ENCODE measurements at places on chromosomes 7 and 10. TPM values are rescaled to one million over a fixed set of nuclear protein-coding genes. Genes with fewer than 3 reads are reported as not detected.

The GALNT17 gene
- polyA plus RNA-seq, result not detected

The FAM185A gene
- polyA plus RNA-seq, result 11.2 TPM

The IFIT2 gene
- polyA plus RNA-seq, result 9.4 TPM

The PDE6C gene
- not detected for polyA plus RNA-seq

The NPTX2 gene
- not detected for polyA plus RNA-seq

DNA sequence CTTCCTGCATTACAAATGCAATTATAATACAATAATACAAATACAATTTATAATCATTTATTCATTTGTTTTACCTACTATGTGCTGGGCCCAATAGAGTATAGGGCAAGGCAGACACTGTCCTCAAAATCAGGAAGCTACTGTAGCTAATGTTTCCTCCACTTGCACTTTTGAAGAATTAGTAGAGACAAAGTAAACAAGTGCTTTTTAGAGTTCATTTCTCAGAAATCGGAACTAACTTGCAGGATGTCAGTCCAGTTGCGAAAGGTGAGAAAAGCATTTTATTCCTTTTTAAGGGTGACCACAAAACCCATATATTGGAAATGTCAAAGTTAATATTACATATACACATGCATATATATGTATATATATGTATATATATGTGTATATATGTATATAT lies 14.2 kb downstream of the ADRB1 start:
- DNase-seq, result no peak
- H3K27me3 ChIP-seq, result peaks cover 10% of the 10 kb centered on the region
- H3K4me1 ChIP-seq, result no peaks in the 10 kb centered on the region
- H3K36me3 ChIP-seq, result no peaks in the 10 kb centered on the region

DNA sequence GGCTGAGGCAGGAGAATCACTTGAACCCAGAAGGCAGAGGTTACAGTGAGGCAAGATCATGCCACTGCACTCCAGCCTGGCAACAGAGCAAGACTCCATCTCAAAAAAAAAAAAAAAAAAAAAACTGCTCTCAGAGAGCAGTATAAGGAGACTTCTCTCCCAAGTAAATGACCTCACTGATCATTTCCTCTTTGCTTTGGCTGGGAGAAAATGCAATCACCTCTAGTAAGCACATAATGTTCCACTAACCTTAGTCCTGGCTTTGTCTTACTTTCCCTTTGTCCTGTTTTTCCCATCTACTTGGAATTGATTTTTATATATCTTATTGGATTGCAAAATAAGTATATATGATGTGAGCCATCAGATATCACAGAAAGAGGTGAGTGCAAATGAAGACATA lies 2.5 kb downstream of the SLC25A13 start:
- no peak overlapping the region for H3K27ac ChIP-seq
- DNase-seq, result no peak
- no peaks in the 10 kb centered on the region for H3K27me3 ChIP-seq
- H3K4me1 ChIP-seq, result peaks cover 26% of the 10 kb centered on the region
- H3K4me3 ChIP-seq, result no peak overlapping the region

DNA sequence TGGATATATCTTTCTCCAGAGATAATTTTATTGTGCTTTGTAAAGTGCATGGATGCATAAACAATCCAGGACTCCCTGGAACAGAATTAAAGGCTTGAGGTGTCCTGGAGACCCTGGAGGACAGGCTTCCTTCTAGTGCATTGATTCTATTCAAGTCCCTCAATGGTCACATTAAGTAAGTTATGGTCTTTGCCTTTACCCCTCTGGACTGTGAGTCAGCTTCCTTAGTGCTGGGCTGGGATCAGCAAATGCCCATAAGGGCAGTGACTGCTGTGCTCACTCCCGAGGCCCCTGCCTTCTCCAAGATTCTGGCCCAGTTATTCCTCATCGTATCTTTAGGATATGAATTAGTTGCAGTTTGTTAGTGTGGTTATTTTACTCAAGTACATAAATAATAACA lies 178.7 kb upstream of the PRSS58 start:
- no peak overlapping the region for H3K27ac ChIP-seq
- no peaks in the 10 kb centered on the region for H3K36me3 ChIP-seq
- no peaks in the 10 kb centered on the region for H3K27me3 ChIP-seq
- H3K4me3 ChIP-seq, result no peak overlapping the region
- DNase-seq, result no peak
- peaks cover 25% of the 10 kb centered on the region for H3K4me1 ChIP-seq

DNA sequence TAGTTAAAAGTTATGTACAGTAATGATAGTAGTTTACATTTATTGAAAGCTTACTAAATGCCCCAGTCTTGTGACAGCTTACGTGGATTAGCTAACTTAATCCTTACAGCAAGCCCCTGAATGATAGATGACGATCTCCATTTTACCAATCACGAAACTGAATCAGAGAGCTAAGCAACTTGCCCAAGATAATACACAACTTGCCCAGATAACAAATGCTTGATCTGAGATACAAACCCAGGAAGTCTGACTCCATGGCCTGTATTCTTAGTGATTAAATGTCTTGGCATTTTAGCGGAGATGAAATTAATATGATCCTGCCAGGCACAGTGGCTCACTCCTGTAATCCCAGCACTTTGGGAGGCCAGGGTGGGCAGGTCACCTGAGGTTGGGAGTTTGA lies 46.9 kb upstream of the FMC1 start:
- H3K36me3 ChIP-seq, result peaks cover 21% of the 10 kb centered on the region
- DNase-seq, result no peak
- H3K27me3 ChIP-seq, result no peaks in the 10 kb centered on the region
- no peak overlapping the region for H3K4me3 ChIP-seq

DNA sequence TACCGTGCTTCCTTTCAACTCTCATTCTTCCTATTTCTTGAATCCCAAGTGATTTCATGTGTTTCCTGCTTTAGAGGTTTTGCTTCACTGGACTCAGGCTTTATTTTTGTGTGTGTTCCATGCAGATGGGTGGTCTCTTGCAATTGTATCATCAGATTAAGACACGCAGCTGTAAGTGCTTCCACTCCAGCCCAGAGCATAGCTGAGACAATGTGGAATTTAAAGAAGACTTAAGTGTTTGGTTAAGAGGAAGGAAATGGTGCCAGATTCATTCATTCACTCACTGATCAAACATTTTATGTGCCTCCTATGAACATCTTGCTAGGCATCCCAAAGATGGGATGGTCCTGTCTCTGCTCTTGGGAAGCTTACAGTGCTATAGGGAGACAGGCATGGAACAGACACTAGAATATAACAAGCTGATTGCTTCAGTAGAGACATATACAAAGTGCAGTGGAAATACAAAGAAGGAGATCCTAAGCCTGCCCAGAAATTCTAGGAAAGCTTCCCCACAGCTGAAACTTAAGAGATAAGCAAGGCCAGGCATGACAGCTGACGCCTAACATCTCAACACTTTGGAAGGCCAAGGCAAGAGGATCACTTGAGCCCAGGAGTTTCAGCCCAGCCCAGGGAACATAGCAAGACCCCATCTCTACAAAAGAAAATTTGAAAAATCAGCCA lies 46.1 kb upstream of the LRRC17 start:
- H3K27me3 ChIP-seq, result no peaks in the 10 kb centered on the region
- no peaks in the 10 kb centered on the region for H3K36me3 ChIP-seq
- peaks cover 4% of the 10 kb centered on the region for H3K4me1 ChIP-seq
- no peak overlapping the region for H3K27ac ChIP-seq
- DNase-seq, result no peak
- no peak overlapping the region for H3K4me3 ChIP-seq

GRCh38 chr7:73829505-73829904 lies 1.3 kb upstream of the CLDN4 start:
- H3K27ac ChIP-seq, result no peak overlapping the region
- H3K4me1 ChIP-seq, result peaks cover 39% of the 10 kb centered on the region
- H3K27me3 ChIP-seq, result no peaks in the 10 kb centered on the region
- H3K4me3 ChIP-seq, result no peak overlapping the region
- H3K36me3 ChIP-seq, result no peaks in the 10 kb centered on the region

DNA sequence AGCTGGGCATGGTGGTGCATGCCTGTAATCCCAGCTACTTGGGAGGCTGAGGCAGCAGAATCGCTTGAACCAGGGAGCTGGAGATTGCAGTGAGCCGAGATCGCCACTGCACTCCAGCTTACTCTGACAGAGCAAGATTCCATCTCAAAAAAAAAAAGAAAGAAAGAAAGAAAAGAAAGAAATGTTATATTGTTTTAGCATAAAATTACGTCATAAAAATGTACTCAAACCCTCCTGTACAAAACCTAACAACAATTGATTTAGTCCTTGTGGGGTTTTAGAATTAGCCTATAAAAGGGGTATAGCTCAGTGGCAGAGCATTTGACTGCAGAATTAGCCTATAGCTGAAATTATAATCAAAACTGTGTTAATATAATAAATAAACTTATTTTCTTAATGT lies 27.9 kb downstream of the PIK3AP1 start:
- DNase-seq, result no peak
- H3K27me3 ChIP-seq, result no peaks in the 10 kb centered on the region
- peaks cover 32% of the 10 kb centered on the region for H3K36me3 ChIP-seq
- H3K4me1 ChIP-seq, result peaks cover 90% of the 10 kb centered on the region
- H3K4me3 ChIP-seq, result peak overlapping the region; percentile 39
- peak overlapping the region; percentile 85 for H3K27ac ChIP-seq

Data from naive B cell (primary cell).